SJCRH30 (cell line): ENCODE measurements at places on chromosomes 12 and 14. TPM values are rescaled to one million over a fixed set of nuclear protein-coding genes. Genes with fewer than 3 reads are reported as not detected.

DNA sequence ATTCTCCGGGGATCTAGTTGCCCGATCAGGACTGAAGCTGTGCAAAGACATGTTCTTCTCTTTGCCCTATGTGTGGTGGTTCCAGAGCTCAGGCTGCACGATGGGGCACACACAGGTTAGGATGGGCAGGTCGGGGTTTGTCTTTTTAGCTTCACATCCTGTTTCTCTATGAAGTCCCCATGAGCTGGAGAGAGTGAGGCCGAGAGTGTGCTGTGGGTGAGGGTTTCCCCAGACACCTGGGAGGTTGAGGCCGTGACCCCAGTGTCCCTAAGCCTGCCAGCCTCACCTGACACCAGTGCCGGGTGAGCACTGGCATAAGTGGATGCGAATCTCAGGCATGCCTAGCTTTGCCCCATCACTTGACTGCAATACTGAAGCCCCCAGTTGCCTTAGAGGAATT is 32.9 kb upstream of the IGF1 start:
- no peak for DNase-seq

DNA sequence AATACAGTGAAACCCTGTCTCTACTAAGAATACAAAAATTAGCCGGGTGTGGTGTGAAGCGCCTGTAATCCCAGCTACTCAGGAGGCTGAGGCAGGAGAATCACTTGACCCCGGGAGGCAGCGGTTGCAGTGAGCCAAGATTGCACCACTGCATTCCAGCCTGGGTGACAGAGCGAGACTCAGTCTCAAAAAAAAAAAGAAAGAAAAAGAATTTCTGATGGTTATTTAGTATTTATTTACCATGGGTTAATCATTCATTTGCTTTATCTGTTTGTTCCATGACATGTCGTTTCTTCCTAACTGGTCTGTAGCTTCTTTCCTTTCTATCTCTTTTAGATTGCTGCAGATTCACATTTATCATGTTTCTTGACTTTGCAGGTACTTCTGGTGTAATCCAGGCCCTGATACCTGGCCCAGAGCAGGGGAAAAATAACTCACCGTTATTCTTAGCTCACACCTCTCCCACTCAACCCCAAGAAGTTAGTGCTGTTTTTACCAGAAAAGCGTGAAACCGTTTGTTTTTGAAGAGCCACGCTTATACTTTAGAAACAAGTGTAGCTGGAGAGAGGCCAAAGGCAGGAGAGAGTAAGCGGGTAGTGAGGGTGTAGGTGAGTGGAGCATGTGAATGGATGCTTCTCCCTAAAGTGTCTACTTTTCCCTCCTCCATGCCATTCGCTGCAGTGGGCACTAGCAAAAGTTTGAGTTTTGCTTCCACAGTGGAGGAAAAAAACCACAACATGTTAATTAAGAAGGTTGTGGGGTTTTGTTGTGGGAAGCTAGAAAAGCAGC is 45.4 kb downstream of the SRGAP1 start:
- no peak for DNase-seq

The GALNT16 gene
- total RNA-seq, result 6.8 and 8.6 TPM in 2 replicates

- no peak for DNase-seq
These were observed 6.2 kb downstream of the ANKRD13A start for GRCh38 chr12:110005319-110005973.

GRCh38 chr14:73221945-73222344 is 15.4 kb upstream of the PAPLN start:
- no peak for DNase-seq

DNA sequence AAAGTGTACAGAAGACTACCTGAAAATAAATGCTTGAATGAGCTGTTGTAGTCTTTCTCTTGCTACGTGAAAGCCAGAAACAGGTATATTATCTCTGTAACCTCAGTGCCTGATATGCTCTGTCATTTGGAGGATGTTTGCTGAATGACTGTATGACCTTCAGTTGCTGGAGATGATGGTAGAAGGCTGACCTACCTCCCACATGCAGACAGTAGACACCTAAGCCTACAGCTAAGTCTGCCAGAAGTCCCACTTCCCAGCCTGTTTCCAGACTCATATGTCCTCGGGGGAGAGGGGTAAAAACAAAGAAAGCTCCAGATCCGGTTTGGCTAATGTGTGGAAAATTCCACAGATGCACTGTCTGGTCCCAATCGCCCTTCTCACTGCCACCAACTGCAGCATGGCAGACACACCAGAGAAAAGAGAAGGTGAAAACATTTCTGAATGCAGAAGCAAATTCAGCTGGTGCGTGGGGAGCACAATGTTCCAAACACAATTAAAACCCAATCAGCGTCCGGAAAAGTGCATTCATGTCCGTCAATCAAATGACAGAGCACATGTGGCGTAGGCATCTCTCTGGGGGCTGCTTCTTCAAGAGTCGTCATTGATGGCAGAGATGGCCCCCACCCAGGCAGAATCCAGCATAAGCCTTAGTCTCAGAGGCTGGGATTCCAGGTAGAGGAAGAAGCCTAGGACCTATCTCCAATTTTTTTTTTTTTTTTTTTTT is 76.3 kb upstream of the TBX3 start:
- no peak for DNase-seq

- peak; percentile 62 for DNase-seq
These were observed 581 bp downstream of the PAPOLA start for GRCh38 chr14:96502621-96503305.

The PMEL gene
- total RNA-seq, result 1.2 and 1.3 TPM in 2 replicates

GRCh38 chr14:49623941-49624839 is 3.6 kb downstream of the MGAT2 start:
- DNase-seq, result no peak

The HOXC12 gene
- not detected in 2 replicates for total RNA-seq

The GALNT8 gene
- total RNA-seq, result 0.10 TPM in 1 of 2 replicates, not detected in the other

- DNase-seq, result no peak
These were observed 9.2 kb downstream of the RNASE9 start for GRCh38 chr14:20551606-20552005.
